WERI-Rb-1 (cell line): ENCODE measurements at places on chromosomes 6 and 20.
A peak's percentile ranks its signal among the peaks of the same experiment; 100 is the strongest.

- DNase-seq: peak; percentile 65
Measured at GRCh38 chr6:79731471-79731870, 100.3 kb downstream of the SH3BGRL2 start.

GRCh38 chr6:83844170-83844569 is 9.0 kb upstream of the RIPPLY2 start:
- DNase-seq: no peak

- DNase-seq: no peak
Measured at GRCh38 chr6:134599079-134599478, 281.2 kb upstream of the SGK1 start.

DNA sequence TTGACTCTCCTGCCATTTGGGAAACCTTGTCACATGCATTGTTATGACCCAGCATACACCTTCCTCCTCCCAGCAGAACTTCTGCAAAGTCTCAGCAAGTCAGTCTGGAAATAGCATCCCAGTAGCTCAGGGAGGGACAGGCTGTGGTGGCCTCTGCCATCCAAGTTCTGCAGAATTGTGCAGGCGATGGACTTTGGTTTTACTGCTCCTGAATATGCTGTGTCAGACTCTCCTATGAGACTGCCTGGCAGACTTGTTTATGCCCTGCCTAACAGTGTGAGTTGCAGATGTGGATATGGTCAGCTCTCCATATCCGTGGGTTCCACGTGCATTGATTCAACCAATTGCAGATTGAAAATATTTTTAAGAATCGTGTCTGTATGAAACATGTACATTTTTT is 52.8 kb downstream of the SNRNP48 start:
- DNase-seq: no peak

DNA sequence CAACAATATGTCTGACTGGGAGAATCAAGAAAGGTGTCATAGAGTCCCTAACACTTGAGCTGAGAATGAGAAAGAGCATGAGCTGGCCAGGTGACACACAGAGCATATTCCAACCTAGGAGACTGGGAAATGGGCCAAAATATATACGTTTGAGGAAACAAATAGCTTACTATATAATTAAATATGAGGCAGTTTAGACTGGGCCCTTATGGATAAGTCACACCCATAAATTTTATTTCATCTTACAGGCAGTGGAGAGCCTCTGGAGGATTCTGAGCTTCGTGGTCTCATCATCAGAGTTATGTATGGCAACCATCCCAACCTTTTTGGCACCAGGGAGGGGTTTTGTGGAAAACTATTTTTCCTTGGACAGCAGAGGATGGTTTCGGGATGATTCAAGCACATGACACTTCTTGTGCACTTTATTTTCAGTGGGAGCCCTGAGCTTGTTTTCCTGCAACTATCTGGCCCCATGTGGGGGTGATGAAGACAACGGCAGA is 12.9 kb upstream of the NQO2 start:
- DNase-seq: no peak

DNA sequence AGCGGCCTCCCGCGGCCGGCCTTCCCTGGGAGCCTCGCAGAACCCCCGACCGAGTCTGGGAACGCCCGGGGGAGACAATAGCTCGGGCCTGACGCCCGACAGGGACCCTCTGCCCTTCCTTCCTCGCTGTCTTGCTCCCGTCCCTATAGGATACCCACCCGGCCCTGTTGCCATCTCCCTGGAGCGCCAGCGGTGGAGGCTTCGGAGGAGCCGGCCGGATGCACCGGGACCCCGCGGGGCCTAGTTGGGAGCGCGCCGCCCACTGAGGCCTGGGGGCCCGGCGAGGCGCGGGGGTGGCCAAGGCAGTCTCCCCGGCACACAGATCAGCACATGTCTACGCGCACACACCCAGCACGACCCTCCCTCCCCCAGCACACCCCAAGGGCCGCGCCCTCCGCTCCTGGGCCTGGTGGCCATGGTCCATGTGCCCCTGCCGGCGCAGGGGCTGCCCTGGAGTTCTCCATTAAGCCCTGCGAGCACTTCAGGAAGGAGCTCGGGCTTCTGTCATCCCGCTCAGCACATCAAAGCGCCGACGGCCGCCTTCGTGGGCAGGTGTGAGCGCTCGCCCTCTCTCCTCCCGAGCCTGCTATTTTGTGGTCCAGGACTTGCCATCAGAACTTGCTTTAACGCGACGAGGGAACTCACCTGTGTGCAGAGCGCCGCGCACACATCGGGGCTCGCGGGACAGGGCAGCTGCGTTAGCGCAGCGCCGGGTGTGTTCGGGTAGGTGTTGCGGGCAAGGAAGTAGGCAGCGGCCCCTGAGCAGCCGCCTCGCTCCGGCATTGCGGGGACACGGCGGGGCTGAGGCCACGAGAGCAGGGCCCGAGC is 3.7 kb downstream of the FOXF2 start:
- DNase-seq: no peak

GRCh38 chr6:86529635-86530034 is 407.7 kb upstream of the HTR1E start:
- DNase-seq: no peak

- no peak for DNase-seq
Measured at GRCh38 chr6:71393981-71394432, 105.4 kb downstream of the OGFRL1 start.

- no peak for DNase-seq
Measured at GRCh38 chr6:136745300-136745699, 47.0 kb downstream of the MAP3K5 start.

GRCh38 chr6:1503811-1504210 is 105.9 kb upstream of the FOXC1 start:
- no peak for DNase-seq

- DNase-seq: peak; percentile 36
Measured at GRCh38 chr6:117449549-117450439, 24.1 kb upstream of the ROS1 start.

DNA sequence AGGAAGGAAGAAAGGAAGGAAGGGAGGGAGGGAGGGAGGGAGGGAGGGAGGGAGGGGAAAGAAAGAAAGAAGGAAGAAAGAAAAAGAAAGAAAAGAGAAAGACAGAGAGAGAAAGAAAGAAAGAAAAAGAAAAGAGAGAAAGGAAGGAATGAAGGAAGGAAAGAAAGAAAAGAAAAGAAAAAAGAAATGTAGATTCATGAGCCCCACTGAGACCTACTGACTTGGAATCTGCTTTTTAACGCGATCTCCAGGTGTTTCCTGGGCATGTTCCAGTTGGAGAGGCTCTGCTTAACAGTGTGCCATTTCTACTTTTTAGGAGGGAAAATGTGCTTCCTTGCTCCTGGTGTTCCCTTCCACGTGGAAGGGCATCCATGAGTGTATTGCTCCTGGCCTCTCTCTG is 16.4 kb downstream of the DEFB132 start:
- no peak for DNase-seq

- no peak for DNase-seq
Measured at GRCh38 chr6:144548536-144548935, 263.4 kb downstream of the UTRN start.

GRCh38 chr6:3669916-3670315 is 81.6 kb downstream of the PXDC1 start:
- no peak for DNase-seq

DNA sequence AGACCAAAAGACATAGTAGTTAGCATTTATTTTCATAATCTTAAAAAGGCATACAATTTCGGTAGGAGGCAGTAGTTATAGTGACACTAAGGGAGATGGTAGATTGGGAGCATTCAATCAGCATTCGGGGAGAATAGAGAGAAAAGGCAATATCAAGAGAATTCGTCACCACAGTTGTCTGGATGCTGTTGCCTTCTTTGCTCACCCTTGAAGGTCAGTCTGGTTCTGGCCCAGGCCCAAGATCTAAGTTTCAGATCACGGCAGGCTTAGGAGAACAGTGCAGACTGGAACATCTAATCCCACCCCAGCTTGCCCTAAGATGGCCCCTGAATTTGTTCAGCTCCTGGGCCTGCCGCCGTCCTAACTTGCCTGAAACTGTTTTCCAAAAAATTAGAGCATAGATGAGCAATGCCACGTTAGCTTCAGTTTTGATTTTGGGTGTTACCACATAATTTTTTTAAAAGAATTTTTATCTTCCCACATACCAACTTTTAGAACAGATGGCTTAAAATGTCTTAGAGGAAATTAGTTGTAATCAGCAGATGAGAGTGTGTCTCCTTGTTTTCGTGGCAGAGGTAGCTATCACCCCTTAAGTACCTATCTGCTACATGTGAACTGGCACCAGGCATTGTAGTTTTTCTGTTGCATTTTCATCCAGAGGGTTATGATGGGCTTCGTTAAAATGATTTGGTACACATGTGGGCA is 8.3 kb upstream of the CEP85L start:
- peak; percentile 50 for DNase-seq

GRCh38 chr20:59948828-59949720 is 8.9 kb downstream of the FAM217B start:
- no peak for DNase-seq

DNA sequence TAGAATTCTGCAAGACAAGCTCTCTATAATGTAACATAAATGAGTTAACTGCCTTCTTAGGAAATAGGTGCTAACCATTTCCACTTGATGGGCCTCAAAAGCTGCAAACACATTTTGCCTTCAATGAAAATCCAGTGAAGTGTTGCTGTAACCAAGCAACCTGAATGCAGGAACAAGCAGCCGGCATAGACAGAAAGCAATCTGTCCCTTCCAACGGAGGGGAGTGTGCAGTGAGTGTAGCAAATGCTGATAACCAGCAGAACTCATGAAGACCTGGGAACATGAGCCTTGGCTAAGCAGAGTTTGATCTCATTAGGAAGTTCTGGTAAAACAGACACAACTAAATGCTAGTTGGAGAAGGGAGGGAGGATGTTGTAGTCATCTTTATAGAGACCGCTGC is 697.8 kb downstream of the KIF16B start:
- DNase-seq: no peak

- DNase-seq: no peak
Measured at GRCh38 chr6:142028527-142028926, 104.2 kb upstream of the GJE1 start.

- DNase-seq: no peak
Measured at GRCh38 chr6:103042336-103042735, 1648.8 kb downstream of the GRIK2 start.

- no peak for DNase-seq
Measured at GRCh38 chr6:134057478-134057877, 5.1 kb upstream of the SLC2A12 start.

- no peak for DNase-seq
Measured at GRCh38 chr20:39691151-39691862, 729.2 kb downstream of the DHX35 start.

DNA sequence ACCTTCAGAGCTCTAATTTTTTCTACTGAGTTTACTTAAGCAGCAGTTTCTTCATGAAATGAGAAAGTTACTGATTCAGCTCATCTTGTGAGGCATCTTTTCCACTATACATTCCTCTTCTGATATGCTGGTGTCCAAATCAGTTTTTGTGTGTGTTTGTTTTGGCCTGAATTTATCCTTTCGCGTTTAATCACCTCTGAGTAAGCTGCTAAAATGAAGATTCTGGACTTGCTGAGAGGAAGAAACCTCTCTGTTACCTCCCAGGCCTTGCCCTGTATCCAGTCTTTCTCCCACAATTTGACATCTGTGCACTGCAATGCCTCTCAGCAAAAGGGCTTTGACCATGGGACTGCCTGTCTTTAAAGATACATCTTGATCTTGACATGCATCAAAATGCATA is 536.2 kb upstream of the NRSN1 start:
- DNase-seq: no peak

DNA sequence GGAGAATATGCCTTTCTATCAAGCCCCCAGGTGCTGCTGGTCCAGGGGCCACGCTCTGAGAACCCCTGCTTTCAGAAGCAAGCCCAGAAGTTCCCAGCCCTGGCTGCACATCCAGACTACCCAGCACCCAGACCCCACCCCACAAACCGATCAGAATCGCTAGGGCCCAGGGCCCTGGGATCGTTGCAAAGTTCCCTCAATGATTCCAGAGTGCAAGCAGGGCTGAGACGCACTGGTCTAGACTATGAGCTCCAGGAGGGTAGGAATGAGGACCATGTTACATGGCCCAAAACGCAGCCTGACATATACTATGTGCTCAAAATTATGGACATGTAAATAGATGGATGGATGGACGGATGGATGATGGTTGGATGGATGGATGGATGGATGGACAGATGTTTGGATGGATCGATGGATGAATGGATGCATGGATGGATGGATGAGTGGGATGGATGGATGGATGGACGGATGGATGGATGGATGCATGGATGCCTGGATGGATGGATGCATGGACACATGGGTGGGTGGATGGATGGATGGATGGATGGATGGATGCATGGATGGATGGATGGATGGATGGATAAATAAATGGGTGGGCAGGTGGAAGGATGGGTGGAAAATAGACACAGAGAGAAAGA is 194.1 kb downstream of the PREX1 start:
- DNase-seq: no peak

GRCh38 chr6:116070616-116071389 is 10.1 kb upstream of the FRK start:
- no peak for DNase-seq

GRCh38 chr6:153058909-153059308 is 56.4 kb upstream of the MTRF1L start:
- no peak for DNase-seq

GRCh38 chr6:117498159-117498558 is 15.7 kb downstream of the DCBLD1 start:
- no peak for DNase-seq

DNA sequence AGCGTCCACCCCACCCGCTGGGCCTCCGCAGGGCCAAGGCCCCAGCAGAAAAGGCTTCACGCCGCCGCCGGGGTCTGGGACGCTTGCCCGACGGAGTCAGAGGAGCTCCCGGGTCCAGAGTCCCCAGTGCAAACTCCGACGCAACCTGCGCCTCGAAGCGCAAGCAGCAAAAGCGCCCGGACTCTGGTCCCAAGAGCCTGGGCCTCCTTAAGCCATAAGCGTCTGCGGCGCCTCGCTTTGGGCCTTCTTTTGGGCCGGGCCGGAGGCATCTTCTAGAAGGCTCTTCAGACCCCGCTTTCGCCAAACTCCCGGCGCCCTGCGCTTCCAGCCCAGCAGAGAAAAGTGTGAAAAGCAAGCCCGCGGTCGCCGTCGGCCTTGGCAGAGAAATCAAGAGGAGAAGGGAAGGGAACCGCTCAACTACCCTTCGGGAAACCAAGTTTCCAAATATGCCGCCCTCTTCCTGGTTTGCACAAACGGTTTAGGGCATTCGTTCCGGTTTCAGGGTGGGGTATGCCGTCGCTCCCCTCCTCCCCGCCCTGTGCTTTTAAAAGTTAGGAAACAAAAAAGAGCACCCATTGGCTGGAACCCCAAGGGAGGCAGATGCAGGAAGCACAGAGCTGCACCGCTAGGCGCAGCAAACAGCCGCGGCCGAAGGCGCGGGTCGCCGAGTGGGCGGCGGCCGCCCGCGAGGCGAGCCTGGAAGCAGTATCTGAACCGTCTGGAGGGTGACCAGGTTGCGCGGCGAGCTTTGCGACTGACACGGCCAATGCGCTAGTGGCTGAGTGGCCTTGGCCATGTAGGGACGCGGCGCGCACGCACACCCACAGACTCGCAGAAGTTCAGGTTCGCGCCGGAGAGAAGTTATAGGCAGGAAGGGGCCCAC is 1.2 kb downstream of the TBX18 start:
- DNase-seq: peak; percentile 73

GRCh38 chr6:125201961-125202729 is 48.6 kb downstream of the TPD52L1 start:
- DNase-seq: no peak

- no peak for DNase-seq
Measured at GRCh38 chr6:164216368-164216767, 801.9 kb downstream of the QKI start.
